ENCODE measurements at places on chromosomes 2 and 18.

- no peak for DNase-seq
Measured at GRCh38 chr18:9563331-9563730, 51.0 kb downstream of the PPP4R1 start.

DNA sequence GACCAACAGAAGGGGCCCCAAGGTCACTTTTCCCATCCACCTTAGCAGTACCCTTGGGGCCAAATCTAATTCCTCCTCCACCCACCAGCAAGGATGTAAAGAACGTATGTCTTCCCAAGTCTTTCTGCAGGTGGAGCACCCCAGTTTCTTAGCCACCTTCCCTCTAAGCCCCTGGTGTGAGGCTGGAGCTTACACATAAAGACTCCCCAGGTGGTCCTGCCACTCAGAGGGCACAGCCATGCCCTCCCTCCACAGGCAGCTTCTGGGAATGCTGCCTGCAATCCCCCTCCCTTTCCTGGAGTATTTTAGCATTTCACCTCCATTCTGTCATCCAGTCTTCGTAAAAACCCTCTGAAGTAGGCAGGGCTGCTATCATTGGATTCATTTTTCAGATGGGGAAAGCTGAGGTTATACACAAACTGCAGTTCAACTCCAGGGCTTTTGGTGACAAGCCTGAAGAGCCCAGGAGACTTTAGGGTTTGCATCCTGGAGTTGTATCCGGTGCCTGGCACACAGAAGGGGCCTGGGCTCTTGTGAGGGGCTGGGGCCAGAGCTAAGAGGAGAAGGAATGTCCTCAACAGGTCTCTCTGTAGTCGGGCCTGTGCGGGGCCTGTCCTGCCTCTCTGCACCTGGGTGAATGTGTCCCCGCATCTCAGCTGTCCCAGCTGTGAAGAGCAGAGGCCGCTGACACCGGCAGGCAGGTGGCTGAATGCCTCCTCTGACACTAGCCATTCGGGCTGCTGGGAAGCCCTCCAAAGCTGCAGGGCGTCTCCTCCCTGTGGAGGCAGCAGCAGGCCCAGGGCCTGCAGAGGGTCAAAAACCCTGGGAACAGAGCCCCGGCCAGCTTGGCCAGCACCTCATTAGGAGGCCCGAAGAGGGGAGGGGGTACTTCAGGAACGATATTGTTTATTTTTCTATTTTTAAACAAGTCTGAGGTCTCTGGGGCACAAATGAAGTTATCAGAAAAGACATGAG, 27.6 kb downstream of the CIB4 start:
- peak; percentile 42 for DNase-seq

GRCh38 chr2:30741576-30741975, 65.7 kb downstream of the CAPN13 start:
- no peak for DNase-seq

GRCh38 chr18:34723143-34723542, 13.0 kb downstream of the DTNA start:
- DNase-seq, result no peak

DNA sequence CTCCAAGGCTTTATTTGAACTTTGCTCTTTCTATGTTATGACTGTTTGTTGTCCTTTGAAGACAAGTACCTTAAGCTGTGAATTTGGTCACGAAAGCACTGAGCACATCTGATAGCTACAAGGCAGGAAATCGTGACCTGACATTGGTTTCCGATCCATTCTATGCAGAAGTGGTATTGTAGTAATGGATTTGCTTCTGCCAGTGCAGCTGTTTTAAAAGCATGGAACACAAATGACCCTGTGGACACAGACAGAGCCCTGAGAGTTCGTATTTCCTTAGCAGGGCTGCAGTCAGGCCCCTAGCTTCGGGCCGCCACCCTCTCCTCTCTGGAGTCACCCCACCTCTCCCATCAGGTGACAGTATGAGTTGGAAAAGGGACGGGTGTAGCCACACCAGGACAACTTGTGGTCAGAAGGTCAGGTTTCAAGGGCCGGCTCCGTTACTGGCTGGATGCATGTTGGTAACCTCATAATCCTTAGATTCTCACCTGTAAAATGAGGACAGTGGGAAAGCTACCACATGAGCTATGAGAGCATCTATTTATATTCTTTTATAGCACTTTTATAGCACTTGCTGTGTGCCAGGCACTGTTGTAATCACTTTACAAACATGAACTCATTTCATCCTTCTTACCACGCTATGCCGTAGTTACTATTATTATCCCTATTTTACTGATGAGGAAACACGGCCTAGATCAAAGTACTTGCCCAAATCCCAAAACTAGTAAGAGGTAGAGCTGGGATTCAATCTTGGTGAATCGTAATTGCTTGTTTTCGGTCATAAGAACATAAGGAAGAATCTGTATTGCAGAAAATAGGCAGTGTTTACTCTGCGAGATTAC, 70.2 kb downstream of the SPATS2L start:
- DNase-seq, result no peak

DNA sequence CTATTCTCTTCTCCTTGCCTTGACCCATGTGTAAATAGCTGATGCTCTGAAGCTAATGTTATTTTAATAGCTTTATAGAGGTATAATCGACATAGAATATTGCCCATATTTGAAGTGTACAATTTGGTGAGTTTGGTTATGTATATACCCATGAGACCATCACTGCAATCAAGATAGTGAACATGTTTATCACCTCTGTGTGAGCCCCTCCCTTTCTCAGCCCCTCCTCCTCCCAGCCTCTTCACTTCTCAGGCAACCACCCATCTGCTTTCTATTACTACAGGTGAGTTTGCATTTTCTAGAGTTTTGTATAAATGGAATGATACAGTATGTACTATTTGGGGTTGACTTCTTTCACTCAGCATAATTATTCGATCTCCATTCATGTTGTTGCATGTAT, 181.1 kb downstream of the INO80D start:
- no peak for DNase-seq

- DNase-seq, result no peak
Measured at GRCh38 chr2:53170466-53170865, 597.1 kb upstream of the CHAC2 start.

DNA sequence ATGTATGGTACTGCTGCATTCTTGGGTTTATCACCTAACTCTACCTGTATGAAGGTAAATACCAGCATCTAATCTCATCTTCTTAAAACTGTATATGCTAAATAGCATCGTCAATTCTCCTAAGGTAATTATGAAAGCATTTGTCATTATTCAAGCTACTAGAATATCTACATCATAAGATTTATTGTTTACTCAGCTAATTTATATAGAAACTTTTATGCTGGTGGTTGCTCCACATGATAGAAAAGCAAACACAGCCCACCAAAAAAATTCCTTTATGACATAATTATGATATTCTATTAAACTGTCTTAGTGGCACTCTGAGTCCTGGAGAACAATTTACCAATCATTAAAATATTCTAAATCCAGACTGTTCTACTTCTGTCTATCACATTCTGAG, 1226.1 kb upstream of the NRXN1 start:
- DNase-seq, result no peak

DNA sequence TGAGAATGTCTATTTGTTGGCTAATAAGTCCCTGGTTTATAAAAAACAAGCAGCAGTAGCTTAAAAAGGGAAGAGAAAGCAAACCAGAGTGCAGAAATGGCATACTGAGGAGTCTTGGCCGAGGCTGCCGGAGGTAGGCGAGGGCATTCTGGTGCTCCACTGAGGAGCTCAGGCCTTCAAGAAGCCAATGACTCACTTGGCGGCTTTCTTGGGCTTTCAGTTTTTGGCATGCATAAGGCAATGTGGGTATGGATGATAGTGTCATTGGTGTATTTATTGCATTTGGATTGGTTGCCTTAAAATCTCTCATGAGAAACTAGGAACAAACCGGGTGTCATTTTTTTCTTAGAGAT, 119.6 kb upstream of the ARL5A start:
- DNase-seq, result no peak

- no peak for DNase-seq
Measured at GRCh38 chr18:34691614-34692013, 18.5 kb upstream of the DTNA start.

GRCh38 chr18:74173434-74173750, 25.1 kb downstream of the TIMM21 start:
- no peak for DNase-seq

DNA sequence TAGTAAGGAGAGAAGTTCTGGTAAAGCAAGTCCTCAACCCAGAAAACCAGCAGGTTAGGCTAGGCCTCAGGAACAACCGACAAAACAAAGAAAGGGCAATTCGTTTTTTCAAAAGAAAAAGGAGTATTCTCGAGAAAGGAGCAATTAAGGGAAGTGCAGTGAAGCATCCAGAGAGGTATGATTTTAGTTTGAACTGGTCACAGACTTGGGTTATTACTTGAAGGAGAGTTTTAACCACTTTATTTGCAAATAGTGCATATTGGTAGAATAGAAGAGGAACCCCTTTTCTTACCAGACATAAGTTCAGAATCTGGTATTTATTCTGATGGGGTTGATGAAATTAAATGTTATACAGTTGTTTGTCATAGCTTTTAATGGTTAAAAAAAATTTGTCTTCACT, 110.0 kb upstream of the GCFC2 start:
- no peak for DNase-seq

GRCh38 chr2:100476606-100477005, 6.3 kb downstream of the NMS start:
- DNase-seq, result no peak

DNA sequence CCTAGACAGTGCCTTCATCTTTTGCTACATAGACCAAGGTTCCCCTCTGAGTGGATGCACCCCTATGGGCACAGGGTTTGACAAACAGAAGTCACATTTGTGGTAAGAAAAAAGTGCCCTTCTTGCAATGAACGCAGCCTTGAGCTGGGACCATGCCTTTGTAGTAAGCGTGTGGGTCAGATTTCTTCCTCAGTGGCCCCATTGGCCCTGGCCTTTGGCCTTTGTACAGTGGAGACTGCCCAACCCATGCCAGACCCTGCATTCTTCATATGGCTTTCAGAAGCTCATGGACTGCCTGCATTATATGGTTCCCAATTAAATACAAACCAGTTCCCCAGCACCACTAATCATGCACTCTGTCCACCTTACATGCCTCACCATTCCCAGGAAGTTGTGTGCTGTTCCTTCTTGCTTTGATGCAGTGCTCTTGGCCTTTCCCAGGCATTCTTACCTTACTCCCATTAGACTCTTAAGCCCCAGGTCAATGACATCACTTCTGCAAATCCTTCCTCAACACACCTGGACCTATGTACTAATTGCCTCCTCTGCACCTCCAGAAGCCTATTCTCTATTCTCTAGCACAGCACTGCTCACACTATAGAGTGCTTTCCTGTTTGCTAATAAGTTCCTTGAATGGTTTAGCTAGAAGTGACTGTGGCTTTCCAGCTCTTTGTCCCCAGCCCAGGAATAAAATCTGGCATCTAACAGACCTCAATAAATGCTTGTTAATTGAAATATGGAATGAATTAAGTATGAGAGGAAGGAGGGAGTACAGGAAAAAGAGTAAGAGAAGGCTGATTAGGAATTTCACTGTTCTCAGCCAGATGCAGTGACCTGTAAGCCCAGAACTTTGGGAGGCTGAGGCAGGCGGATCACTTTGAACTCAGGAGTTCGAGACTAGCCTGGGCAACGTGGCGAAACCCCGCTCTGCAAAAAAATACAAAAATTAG, 60.2 kb downstream of the TMEM247 start:
- no peak for DNase-seq

GRCh38 chr2:218382785-218383184, 712 bp downstream of the SLC11A1 start:
- DNase-seq, result no peak

- DNase-seq, result no peak
Measured at GRCh38 chr2:64090264-64090663, 54.0 kb downstream of the PELI1 start.

- DNase-seq, result no peak
Measured at GRCh38 chr18:41128545-41128944, 826.5 kb upstream of the PIK3C3 start.

GRCh38 chr18:12766986-12767433, 64.2 kb downstream of the PSMG2 start:
- no peak for DNase-seq

- DNase-seq, result no peak
Measured at GRCh38 chr2:78127424-78127823, 605.2 kb upstream of the LRRTM4 start.

GRCh38 chr2:11398750-11399437, 54.5 kb upstream of the ROCK2 start:
- DNase-seq, result no peak

GRCh38 chr18:11767329-11767728, 78.3 kb downstream of the GNAL start:
- no peak for DNase-seq

- DNase-seq, result no peak
Measured at GRCh38 chr2:118186858-118187254, 98.6 kb downstream of the INSIG2 start.

GRCh38 chr2:62464221-62465007, 41.6 kb downstream of the TMEM17 start:
- no peak for DNase-seq

- DNase-seq, result peak; percentile 68
Measured at GRCh38 chr2:69012310-69013141, 453 bp upstream of the ANTXR1 start.

- no peak for DNase-seq
Measured at GRCh38 chr2:185578322-185578721, 160.3 kb upstream of the FSIP2 start.

DNA sequence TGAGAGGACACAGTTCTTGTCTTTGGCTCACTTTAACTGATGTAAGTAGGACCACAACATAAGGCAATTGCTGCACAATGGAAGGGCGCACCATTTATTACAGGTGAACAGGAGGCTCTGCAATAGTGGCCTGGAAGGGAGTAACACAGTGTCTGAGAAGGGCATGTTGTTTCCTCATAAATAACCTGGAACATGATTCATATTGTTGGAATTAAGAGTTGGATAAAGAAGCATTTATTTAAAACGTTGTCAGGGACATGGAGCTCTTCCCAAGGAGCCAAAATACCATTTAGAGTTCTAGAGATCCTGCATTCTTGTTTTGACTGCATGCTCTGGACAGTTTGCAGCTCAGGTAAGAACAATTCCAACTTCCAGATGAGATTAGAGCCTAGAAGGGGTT, 110.4 kb downstream of the PLCL1 start:
- DNase-seq, result no peak

- DNase-seq, result no peak
Measured at GRCh38 chr2:43454791-43455190, 141.0 kb downstream of the THADA start.

GRCh38 chr2:238162251-238162845, 3.6 kb downstream of the ERFE start:
- no peak for DNase-seq

DNA sequence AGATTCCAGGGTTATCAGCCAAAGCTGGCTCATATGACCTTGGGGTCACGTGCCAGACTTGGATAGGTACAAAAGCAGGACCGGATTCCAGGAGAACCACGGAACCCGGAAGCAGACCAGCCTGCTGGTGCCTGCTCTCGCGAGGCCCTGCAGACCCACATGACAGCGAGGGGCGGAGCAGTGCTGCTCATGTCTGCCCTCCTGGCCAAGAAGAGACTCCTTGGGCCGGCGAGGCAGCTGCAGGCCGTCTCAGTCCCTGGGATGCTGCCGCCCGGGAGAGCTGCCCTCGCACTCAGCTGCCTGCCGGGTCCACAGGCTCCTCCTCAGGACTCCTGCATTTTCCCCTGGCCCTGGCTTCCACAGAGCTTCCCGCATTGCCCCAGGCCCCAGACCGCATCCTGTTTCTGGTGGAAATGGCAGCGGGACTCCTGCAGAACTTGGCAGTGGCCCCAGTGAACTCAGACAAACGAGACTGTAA, 739.5 kb downstream of the SOCS6 start:
- no peak for DNase-seq

Data from activated CD8-positive, alpha-beta memory T cell treated with anti-CD3 and anti-CD28 coated beads, Interleukin-2, amount 50 U/mL, for 48 hours (primary cell).